ENCODE measurements at places on chromosomes 7 and 10.

DNA sequence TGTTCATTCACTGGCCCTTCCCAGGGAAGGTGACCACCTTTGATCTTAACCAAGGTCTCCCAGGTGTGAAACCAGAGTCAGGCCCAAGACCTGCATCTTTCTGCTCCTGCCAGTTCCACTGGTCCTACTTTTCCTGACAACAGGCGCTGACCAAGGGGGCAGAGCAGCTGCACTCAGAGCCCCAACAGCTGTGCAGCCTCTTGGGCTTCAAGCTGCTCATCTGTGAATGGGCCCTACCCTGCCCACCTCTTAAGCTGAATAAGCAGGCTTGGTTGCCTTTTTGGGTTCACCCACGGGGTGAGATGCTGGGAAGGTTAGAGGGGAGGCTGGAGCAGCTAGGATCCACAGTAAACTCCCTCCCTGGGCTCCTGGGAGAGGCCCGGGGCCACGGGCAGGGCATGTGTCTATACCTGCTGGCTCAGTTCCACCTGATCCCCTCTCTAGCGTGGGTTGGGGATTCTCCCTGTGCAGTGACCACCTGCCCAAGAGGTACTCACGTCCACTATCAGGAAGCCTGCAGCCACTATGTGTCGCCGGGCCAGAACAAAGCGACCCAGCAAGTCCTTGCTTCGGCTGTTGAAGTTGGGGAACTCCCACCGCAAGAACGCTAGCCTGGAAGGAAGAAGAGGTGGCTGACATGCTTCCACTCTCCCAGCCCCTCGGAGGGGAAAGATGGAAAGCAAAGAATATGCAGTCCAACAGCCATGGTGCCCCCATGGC is 10.6 kb downstream of the TBRG4 start:
- DNase-seq, result no peak

DNA sequence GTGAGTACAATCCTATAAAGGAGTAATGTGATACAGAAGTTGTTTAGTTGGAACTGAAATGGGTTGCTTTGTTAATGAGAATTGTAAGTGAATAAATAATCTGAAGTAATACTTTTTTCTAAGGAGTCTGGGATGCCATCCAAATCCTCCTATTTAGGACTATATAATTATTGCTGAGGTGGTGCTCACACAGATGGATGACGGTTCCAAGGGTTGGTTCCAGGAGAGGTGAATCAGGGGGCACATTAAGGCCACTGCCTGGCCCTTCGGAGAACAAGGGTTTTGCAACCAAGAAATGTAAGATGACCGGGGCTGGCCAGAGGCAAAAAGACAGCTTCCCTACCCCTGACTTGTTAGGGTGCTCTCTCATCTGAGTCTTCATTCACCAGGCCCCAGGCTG is 352.7 kb downstream of the PHTF2 start:
- no peak for DNase-seq

DNA sequence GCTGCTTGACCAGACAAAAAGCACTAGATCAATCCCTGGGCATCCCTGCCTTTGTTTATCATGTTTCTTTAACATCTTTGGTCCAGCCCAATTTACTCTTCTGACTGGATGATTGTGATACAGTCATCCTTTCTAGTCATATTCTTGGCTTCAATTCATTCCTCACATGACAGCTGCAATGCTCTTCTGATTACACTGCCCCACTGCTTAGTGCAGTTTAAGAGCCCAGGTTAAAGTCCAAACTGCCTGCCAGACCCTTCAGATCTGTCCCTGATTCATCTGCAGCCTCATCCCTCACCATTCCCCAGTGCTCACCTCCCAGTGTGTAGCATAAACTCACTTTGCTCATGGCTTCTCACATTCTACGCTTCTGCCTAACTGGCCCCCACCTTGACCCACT is 383.8 kb downstream of the TNS3 start:
- DNase-seq, result no peak

DNA sequence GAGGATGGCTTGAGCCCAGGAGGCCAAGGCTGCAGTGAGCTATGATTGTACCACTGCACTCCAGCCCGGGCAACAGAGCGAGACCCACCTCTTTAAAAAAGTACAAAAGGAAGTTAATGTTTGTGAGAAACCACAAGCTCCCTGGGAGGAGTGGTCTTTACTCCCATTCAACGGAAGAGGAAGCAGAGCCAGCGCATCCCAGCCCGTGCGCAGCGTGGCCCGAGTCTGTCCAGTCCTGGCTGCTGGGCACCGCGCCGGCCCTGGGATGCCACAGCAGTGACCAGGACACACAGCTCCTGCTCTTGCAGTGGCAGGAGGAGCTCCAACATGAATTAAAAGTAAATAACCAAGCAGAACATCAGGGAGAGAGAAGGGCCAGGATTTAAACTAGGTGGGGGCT is 68.4 kb downstream of the ELFN1 start:
- DNase-seq, result no peak

DNA sequence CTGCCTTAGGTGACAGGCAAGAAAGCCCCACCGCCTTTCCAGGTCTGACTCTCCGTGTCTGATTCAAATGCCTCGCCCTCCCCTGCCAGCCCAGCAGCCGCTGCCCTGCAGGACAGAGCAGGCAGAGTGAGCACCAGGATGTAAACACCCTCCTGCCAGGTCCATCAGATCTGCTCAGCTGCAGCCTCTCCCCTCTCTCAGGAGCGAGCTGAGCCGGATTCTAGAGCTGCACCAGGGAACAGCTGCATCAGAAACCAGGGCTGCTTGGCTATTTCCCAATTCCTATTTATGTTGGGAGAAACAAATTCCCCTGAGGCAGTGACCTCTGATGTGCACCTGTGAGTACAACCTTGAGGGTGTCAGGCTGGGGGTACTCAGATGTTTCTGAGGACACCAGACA is 121.5 kb upstream of the ZMIZ1 start:
- no peak for DNase-seq

Data from activated CD4-positive, alpha-beta T cell treated with anti-CD3 and anti-CD28 coated beads for 24 hours (primary cell).